NCI-H2171 (cell line): ENCODE measurements at places on chromosomes 3 and 15.

- DNase-seq, result no peak
Measured at GRCh38 chr3:169901453-169901852, 9.9 kb upstream of the SAMD7 start.

DNA sequence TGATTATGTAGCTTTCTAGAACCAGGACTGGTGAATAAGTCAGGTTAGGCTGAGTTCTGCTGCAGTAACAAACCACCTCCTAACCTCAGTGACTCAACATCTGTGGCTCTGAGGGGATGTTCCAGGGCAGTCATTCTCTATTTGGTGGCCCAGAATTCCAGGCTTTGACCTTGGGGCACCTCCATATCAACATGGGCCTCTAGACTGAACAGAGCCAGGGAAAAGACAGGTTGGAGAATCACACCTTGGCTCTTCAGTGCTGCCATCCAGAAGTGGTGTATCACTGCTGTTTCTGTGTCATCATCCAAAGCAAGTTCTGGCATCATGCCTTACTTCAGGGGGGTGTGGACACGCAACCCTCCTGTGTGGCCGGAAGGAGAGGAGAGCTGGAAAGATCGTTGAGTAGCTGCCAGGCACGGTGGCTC, 15.3 kb downstream of the ZBTB47 start:
- no peak for DNase-seq

- DNase-seq, result no peak
Measured at GRCh38 chr15:35181538-35181937, 96.4 kb upstream of the NANOGP8 start.

DNA sequence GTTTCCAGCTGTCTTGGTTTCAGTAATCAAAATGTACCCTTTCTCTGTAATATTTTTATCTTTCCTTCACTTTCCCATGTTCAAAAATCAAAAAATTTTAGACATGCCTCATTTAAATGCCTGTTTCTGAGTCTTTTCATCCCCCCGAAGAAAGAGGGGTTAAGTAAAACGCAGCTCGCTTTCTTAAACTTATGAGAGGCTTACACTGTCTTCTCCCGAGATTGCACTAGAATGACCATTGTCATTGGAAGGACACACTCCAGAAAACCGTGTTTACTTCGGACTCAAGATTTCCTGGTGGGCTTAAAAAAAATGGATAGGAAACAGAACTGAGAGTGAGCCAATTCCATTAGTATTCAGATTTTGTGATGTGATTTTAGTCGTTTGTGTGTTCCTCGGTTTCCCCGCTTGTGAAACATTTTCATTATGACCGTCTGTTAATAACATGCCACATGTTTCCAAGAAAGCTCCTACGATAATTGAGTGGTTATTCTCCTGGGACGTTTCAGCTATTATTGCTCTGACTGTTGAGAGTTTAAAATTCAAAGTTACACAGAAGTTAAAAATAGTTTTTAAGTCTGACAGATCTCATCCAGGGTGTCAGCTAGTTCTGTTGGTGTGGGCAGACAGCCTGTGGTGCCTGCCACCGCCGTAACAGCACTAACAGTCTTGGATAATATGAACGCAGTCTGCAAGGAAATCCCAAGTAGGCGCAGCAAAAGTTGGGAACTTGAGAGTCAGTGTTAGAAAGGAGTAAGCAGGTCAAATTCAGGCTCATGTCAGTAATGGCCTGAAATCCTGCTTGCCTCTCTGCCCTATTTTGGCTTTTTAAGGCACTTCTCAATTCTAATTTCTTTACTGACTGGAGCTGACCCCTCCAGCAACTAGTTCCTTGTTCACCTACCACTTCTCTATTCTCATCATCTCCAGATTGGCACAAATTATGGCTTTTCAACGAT, 1.5 kb downstream of the CRYBG3 start:
- no peak for DNase-seq

GRCh38 chr3:170054204-170054603, 16.4 kb downstream of the GPR160 start:
- DNase-seq, result no peak

- DNase-seq, result no peak
Measured at GRCh38 chr15:56984681-56985481, 66.4 kb downstream of the TCF12 start.

GRCh38 chr15:95363646-95364045, 966.9 kb upstream of the NR2F2 start:
- no peak for DNase-seq

DNA sequence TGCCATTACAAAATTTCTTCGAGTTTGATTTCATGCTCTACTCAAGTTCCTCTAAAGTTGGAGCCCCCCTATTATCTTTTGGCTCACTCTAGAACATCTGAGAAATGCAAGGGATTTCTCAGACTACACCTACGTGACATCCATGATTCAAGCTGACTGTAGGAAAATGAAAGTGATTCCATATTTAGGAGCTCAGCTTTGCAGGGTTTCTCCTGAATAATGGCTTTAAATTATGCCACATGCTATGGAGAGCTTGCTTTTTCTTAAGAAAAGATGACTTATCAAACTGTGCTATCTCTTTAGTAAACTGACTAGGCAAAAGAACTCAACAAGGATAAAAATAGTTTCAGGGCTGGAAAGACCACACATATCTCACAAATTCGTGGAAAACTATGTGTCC, 292.1 kb downstream of the LSAMP start:
- DNase-seq, result no peak

DNA sequence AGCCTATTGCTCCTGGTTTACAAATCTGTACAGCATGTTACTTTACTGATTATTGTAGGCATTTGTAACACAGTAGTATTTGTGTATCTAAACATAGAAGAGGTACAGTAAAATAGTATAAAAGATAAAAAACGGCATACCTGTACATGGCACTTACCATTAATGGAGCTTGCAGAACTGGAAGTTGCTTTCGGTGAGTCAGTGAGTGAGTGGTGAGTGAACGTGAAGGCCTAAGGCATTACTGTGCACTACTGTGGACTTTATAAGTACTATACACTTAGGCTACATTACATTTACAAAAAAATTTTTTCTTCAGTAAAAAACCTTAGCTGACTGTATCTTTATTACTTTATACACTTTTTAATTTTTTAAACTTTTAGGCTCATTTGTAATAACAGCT, 90.9 kb downstream of the RAP2B start:
- DNase-seq, result no peak

DNA sequence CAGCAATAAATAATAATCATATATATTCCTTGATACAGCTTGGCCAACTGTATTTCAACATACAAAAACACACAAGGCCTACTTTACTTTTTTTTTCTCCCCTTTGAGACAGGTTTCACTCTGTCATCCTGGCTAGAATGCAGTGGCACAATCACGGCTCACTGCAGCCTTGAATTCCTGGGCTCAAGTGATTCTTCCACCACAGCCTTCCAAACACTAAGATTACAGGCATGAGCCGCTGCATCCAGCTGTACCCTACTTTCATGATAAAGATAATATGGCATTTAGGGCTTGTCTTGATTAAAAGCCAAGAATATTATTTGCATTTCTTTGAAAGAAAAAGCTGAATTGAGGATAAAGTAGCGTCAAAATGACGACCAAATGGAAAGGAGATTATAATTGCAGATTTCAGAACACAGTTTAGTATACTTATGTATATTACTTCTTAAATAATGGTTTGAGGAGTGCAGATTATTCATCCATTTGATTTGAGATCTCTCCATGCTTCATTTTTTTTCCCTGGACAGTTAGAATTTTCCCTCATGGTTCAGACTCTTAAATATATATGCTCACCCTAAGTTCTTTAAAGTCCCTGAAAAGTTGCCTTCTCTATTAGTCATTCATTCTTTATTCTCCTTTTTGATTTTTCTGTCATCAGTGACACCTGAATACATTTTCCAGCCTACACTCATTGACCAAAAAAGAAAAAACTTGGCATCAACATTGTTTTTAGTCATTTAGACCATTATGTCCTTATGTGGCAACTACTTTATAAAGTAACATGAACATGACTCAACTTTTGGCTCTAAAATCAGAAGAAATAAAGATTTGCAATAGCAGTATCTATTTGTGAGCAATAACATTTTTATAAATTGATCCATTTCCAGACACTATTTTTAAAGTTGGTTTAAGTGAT, 48.5 kb upstream of the MLF1 start:
- no peak for DNase-seq

- DNase-seq, result no peak
Measured at GRCh38 chr3:161422171-161422700, 50.9 kb upstream of the SPTSSB start.

DNA sequence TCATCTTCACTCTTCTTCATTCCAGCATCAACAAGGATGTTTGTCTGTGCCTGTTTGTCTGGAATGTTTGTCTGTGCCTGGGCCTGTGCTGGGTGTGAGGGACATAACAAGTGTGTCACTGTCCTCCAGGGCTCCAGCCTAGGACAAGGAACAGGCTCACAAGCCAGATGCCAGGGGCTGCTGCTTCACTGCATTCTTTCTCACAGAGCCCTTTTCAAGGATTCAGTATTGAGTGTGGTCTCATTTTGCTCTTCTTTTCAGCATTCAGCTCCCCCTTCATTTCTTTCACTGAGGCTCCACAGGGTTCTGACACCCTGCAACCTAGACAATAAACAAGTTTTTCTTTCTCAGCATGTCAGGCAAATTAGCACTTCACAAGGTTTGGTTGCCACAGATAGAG, 43.6 kb upstream of the KY start:
- DNase-seq, result no peak

DNA sequence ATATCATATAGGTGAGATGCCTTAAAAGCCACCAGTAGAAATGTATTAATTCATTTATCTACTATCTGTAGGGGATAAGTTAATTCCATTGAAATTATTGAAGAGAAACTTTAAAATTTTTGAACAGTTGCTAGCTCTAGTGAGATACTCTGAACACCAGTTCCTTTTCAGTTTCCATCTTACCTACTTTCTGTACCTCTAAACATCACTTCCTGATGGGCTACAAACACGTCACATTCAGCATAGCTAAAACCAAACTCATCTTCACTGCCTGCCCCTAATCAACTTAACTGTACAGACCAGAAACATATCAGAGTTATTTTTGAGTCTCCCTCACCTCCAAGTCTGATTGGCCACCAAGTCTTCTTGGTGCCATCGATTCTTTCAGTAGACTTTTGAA, 88.9 kb downstream of the FEZF2 start:
- DNase-seq, result no peak

- DNase-seq, result no peak
Measured at GRCh38 chr3:195757438-195757770, 36.6 kb downstream of the MUC20 start.

DNA sequence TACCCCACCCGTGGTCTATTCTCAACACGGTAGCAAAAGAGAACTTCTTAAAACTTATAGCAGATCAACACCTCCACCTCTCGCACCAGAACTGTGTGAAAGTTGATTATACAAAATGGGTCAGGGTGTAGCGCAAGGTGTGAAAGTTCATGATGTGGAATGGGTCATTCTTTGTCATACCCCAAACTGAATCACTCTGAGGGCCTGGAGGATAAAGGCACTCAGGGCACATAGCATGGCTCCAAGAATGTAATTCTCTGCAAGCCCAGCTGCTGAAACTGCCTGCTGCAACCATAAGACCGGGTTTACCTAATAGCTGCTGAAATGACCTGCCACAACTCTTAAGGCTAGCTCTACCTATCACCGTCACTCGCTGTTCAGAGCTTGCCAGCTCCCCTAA, 70.0 kb downstream of the FOXP1 start:
- no peak for DNase-seq

DNA sequence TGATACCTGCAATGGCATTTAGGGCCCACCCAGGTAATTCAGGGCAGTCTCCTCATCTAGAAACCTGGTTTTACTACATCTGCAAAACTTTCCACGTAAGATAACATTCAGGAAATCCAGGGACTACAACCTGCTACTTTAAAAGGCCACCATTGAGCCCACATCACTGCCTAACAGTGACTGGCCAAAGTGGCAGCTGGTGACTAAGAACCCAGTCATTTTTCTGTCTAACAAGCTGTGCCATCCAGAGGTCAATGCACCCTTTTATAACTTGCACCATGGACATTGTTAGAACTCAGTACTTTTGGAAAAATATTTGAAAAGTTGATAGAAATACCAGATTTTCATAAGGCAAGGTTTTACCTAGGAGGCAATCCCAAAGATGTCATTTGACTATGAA, 492.4 kb downstream of the OTOL1 start:
- DNase-seq, result no peak

DNA sequence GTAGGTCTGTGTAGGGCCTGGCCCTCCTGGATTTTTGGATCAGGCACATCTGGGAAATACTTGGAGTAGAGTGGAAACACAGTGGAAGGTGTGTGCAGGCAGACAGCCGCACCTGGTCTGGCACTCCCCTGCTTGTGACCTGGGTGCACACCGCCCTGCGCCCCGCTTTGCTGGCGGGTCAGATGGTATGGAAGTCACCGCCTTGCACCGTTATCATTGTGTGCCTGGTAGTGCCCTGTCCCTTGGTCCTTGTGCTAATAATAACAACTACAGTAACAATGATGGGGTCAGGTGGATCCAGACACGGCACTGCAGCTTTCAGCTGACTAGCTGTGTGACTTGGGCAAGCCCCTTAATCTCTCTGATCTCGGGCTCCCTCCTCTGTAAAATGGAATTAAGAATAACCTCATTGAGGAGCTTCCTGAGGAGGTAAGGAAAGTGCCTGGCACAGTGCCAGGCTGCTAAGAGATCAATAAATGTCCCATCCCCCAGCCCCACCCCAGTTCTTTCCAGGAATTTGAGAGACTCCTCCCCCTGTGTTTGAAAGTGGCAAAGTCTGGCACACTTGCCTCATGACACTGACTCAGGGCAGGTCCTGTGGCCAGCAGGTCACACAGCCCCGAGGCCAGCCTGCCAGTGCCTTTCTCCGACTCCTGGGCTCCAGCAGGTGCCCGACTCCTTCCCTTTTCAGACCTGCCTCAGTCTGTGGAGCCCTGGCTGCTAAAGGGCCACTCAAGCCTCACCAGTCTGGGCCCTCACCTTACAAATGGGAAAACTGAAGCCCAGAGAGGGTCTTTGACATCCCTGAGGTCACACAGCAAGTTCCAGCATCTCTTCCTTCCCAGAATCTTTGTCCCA, 9.8 kb downstream of the ISG20 start:
- no peak for DNase-seq

- DNase-seq, result no peak
Measured at GRCh38 chr3:10653866-10654611, 148.7 kb upstream of the ATP2B2 start.

DNA sequence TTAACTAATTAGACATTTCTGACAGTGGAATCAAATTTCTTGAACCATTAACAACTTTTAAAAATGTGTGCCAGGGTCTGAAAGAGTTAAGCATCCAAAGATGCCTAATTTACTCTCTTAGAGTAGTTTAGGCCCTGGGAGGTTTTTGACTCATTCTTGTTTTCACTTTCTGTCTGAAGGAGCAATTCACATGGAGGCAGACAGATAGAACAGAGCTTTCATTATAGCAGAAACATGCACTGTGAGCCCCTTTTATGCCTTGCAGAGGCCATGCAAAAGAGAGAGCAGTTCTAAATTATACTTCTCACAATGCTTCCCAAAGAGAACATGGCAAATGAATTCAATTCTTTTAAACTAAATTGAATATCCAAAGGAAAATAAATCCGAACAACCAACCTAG, 554.8 kb downstream of the MFSD1 start:
- DNase-seq, result no peak
